ENCODE measurements at places on chromosomes 3 and 15.

GRCh38 chr3:37813403-37813802 lies 48.3 kb upstream of the CTDSPL start:
- DNase-seq = no peak

DNA sequence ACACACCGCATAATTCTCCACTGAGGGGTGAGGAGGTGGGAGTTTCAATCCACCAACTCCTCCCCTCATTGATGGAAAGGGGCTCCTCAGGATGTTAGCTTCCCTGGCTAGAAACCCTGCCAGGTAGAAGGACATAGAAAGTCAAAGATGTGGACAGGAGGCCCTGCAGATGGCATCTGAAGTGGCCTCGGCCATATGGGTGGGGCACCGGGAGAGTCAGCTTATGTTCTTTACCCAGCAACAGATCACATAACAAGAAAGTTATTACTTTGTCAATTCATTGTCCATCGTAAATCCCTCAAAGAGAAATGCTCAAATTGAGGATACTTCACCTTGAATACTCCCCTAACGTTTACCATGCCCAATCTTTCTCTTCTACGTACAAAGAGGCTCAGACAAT lies 97.3 kb upstream of the ARHGEF3 start:
- DNase-seq = no peak

- DNase-seq = no peak
Measured at GRCh38 chr15:28955160-28955992, 69.6 kb downstream of the APBA2 start.

DNA sequence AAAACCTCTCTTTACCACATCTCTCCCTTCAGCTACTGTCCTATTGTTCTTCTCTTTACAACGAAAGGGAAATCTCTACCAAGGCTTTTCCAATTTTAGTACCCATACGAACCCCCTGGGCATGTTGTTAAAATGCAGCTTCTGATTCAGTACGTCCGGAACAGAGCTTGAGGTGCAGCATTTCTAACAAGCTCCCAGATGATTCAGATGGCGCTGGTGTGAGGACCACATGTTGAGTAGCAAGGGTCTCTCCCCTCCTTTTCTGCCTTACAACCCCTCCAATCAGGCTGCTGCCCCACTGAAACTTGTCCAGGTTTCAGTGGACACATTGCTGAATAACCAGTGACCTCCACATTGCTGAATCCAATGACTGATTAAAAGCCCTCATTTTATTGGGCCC lies 177.1 kb upstream of the FEZF2 start:
- no peak for DNase-seq

DNA sequence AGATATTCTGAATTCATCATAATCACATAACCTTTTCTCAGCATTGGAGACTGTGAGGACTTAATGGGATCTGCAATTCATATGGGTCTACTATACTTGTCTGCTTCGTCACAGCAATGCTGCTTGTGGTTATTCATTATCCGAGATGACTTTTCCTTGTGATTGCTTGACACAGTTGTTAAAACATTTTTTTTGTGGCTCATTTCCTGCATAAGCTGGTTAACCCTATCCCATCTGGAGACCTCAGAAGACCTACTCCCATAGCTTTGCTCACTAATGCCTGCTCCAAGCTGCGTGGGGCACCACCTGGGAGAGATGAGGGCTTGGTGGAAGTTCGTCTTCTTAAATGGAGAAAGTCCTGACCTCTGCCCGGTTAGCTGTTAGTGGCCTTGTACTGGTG lies 360.8 kb downstream of the CHST2 start:
- DNase-seq = no peak

DNA sequence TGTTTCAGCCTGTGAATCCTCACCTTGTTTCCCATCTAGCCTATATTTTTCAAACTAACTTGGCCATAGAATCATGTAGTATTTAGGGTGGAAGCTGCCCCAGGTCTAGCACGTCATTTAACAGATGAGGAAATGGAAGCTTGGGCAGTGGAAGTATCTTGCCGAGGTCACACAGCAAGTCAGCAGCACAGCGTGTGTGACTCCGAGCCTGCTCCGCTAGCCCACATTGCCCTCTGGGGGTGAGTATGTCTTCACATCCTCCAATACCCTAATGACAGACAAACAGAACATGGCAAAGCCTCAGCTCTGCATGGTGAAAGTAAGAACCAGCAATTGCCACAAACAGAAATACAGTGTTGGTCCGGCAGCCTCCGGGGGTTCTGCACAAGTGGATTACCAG lies 2.2 kb upstream of the CCR5 start:
- DNase-seq = peak; percentile 24

- DNase-seq = no peak
Measured at GRCh38 chr15:66502491-66502890, 2.2 kb downstream of the RPL4 start.

DNA sequence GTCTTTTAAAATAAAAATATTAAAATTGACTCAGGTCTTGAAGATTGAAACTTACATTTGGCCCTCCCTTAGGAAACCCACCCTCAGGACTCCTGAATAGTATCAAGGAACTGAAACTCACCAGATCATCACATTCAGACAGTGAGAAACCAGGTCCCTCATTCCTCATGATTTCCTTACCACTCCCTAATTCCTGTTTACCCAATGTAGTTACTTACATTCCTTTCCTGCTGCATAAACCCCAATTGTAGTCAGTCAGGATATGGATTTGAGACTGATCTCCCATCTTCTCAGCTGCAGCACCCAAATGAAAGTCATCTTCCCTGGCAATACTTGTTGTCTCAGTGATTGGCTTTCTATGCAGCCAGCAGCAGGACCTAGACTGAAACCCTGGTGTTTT lies 8.6 kb downstream of the ATP13A4 start:
- DNase-seq = no peak

DNA sequence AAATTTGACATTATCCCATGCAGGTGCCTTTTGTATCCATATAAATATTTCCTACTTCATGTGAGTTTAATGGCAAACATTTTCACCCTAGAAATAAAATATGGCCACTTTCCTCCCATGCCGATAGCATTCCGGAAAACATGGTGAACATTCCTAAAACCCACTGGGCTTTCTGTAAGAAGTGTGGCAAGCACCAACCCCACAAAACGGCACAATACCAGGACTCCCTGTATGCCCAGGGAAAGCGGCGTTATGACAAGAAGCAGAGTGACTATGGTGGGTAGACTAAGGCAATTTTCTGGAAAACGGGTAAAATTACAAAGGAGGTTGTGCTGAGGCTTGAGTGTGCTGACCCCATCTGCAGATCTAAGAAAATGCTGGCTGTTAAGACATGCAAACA lies 7.6 kb downstream of the ANXA2 start:
- DNase-seq = no peak

- DNase-seq = no peak
Measured at GRCh38 chr3:41963823-41964222, 1.9 kb upstream of the ULK4 start.

- no peak for DNase-seq
Measured at GRCh38 chr3:155497930-155498647, 204.6 kb upstream of the STRIT1 start.

DNA sequence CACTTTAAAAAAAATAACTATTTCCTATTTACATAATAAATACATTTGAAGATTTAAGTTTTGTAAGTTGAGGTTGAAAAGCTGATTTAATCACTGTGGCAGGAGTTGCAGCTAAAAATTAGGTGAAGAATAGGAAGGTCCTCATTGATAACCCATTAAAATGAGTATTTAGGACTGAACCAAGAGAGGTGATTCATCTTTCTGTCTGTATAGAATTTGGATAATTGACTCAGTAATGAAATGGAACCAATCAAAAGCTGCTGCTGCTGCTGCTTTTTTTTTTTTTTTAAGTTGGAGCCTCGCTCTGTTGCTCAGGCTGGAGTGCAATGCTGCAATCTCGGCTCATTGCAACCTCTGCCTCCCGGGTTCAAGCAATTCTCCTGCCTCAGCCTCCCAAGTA lies 190.5 kb downstream of the KLHL25 start:
- no peak for DNase-seq

GRCh38 chr3:19250959-19251610 lies 102.8 kb downstream of the KCNH8 start:
- no peak for DNase-seq

DNA sequence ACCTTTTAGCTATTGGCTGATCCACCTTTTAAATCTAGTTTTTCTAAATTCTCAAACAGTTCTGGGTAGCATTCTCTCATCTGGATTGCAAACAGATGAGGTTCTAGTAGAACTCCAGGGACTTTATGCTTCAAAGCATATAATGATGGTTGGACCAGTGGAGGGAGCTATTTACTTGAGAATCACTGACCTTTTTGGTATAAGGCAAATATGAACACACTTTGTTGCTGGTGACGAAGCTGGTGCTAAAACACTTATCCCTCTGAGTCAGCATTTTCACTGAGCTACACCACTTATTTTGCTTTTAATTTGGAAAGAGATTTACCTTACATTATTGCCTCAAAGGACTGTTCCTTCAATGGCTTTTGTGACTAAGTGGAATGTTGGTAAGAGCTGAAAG lies 58.6 kb upstream of the SLITRK3 start:
- DNase-seq = no peak

DNA sequence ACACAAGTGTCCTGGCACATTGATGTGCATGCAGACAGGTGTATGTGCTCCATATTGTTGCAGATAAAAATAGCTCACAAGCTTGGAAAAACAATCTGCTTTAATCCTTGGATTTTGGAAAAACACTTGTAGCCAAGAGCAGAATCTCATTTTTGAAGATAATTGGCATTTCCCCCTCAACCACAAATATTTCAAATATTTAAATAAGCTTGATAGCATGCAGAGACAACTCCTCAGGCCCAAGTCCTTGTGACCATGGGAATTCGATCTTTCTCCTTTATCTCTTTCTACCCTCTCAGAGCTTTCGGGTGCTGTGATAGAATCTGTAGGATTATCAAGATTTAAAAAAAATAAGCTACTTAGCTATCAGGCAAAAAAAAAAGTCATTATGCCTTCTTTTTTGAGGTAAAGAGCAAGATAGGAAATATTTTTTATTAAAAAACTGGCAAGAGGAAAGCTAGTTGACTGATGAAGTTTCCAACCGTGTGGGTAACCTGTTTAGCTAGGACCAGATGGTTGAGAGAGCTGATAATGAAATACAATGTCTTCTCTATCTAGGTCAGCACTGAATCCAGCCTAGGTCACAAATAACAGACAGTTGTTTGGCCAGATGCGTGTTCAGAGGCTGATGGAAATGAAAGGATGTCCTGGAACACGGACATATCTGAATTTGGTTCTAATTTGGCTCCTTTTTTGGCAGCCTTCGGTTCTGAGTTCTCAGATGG lies 54.9 kb upstream of the SNRK start:
- no peak for DNase-seq

DNA sequence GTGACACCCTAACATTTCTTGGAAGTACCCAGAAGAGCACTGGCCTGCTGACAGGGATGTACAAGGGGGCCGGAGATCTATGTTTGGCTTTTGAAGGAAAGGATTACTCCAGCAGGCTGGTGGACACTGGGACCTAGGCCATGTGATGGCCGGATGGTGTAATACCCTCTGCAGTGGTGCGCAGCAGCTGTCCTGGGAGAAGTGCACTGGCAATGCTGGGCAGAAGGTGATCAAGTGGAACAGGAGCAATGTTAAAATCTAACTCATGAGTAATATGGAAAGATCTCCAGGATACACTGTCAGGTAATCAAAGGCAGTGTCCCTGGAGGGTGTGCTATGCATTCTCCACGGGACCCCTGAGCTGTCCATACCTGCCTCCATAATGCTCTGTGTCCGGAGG lies 71.2 kb upstream of the POMGNT2 start:
- no peak for DNase-seq

GRCh38 chr15:39888809-39889208 lies 31.3 kb downstream of the GPR176 start:
- no peak for DNase-seq

GRCh38 chr15:56608993-56609392 lies 124.3 kb downstream of the ZNF280D start:
- no peak for DNase-seq

- no peak for DNase-seq
Measured at GRCh38 chr15:75327005-75327404, 8.9 kb upstream of the COMMD4 start.

- DNase-seq = no peak
Measured at GRCh38 chr3:155949453-155950217, 79.2 kb downstream of the GMPS start.

DNA sequence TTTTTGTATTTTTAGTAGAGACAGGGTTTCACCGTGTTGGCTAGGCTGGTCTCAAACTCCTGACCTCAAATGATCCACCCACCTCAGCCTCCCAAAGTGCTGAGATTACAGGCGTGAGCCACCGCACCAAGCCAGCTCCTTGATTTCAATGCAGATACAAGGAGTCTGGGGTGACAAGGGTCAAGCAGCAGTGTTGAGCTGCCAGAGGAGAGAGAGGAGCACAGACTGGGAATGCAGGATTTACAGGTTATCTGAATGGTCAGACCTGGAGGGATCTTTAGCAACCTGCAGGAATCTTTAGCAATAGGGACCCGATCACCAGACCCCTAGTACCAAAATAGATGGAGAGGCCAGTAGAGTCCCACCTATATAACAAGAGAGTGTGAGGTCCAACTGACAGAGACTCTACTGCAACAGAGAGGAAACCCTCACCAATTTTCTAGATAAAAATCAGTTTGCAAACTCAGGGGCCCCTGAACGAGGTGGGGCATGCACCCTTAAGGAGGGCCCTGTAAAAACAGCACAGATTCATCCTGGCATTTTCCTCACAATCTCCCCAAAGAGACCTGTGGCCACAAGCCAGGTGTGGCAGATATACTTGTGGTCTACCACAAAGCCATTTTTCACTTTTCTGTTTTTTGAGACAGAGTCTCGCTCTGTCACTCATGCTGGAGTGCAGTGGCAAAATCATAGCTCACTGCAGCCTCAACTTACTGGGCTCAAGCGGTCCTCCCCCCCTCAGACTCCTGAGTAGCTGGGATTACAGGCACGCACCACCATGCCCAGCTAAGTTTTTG lies 10.7 kb upstream of the SHISA5 start:
- DNase-seq = no peak

DNA sequence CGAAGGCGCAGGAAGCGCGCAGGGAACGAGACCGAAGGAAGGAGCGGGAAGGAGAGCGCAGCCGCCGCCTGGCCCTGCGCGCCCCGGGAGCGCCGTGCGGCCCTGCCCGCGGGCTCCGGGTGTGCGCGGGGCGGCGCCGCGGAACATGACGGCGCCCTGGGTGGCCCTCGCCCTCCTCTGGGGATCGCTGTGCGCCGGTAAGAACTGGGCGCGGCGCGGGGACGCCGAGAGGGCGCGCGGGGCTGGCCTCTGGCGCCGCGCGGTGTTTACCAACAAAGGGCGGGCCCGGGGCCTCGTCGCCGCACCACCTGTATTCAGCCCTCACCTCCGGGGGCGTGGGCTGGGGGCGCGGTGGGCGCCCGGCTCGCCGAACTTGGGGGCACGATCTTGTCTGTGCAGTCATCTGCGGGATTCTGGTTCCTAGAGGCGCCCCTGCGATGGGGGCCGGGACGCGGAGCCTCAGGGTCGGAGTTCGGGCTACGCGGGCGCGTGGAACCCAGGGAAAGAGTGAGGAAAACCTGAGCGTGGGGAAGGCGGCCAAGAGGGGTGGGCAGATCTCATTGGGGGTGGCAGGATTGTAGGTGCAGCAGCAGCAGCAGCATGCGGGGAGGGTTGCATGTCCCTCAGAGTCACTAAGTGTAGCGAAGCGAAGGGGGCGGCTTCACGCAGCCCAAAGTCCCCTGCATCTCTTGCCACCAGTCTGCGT lies 641 bp downstream of the ACVR2B start:
- no peak for DNase-seq
